RPMI7951 (cell line): ENCODE measurements at places on chromosomes 12 and 14. TPM values are rescaled to one million over a fixed set of nuclear protein-coding genes. Genes with fewer than 3 reads are reported as not detected.
A peak's percentile ranks its signal among the peaks of the same experiment; 100 is the strongest.

GRCh38 chr12:58886474-58886873 lies 33.8 kb downstream of the LRIG3 start:
- no peak for DNase-seq

Gene IGF1
- not detected in 2 replicates for total RNA-seq

DNA sequence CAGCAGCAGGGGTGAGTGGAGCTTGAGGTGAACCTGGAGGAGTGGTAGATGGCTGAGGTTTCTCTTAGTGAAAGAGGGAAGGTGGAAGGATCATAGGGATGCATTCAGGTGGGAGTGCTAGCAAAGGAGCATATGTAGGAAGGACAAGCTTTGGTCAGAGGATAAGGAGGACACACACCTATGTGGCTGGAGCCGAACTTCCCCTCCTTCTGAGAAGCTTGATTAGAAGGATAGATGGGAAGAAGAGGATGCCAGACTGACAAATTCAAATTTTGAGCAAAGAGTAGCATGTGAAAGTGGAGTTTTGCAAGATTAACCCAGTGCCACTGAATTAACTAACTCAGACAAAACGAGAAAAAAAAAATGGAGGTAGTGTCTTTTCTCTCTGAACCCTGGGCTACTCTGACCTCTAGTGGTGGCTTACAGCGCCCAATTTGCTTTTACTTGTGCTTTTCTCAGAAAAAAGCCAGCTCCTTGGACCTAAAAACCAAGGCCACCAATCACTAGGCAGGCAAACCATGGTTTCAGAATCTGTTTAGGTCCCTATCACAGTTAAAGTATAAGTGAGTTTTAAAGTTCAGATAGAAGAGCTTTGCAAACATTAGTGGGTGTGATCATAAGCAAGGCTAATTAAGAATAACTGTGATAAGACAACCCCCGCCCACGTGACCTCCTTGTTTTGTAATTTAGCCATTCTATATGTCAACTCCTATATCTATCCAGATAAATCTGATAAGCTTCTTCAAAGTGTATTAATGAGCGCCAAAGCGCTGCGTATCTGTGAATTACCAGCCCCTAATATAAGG lies 15.5 kb downstream of the EMP1 start:
- peak; percentile 62 for DNase-seq

DNA sequence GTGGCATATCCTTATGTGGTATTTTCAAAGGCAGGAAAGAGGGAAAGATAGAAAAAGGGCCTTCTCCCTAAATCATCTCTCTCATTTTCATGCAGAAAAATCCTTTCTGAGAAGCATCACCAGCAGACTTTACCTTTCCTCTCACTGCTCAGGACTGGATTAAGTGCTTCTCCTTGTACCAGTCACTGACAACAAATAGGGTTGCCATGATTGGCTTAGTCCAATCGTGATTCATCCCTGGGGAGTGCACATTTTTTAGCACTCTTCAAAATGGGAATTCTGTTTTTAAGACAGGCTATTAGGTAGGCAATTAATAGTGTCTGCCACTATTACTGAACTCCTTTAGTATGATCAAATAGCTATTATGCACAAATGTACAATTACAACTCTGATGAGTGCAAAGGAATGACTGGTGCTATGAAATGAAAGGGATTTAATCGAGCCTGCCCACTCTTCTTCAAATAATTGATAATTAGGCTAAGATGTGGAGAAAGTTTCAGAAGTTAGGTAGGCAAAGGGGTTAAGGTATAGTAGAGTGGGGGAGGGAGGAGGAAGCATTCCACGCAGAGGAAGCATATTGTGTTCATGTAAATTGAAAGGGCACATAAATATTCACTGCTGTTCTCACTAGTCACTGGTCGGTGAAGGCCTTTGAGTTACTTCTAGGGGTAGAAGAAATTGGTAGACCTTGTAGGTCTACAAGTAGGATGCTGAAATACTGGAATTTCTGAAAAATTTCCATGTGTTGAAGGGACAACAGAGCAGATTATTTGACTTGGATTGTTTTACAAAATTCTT lies 84.0 kb downstream of the MSRB3 start:
- no peak for DNase-seq

- no peak for DNase-seq
Measured at GRCh38 chr12:42638697-42639096, 49.2 kb upstream of the PRICKLE1 start.

DNA sequence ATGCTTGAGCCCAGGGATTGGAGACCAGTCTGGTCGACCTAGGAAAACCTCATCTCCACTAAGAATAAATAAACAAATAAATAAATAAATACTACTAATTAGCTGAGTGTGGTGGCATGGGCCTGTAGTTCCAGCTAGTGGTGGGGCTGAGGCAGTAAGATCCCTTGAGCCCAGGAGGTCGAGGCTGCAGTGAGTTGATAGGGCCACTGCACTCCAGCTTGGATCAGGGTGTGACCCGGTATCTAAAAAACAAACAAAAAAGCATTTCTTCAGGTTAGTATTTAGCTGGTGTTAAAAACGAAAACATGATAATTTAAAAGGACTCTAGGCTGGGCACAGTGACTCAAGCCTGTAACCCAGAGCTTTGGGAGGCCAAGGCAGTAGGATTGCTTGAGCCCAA lies 1.2 kb upstream of the FGD4 start:
- no peak for DNase-seq
